ENCODE measurements at places on chromosomes 13 and 19. TPM values are rescaled to one million over a fixed set of nuclear protein-coding genes. Genes with fewer than 3 reads are reported as not detected.

- H3K27ac ChIP-seq, result no peak overlapping the region
- DNase-seq, result no peak
- no peaks in the 10 kb centered on the region for H3K4me1 ChIP-seq
Measured at GRCh38 chr19:49953416-49953815, 7.6 kb downstream of the SIGLEC11 start.

DNA sequence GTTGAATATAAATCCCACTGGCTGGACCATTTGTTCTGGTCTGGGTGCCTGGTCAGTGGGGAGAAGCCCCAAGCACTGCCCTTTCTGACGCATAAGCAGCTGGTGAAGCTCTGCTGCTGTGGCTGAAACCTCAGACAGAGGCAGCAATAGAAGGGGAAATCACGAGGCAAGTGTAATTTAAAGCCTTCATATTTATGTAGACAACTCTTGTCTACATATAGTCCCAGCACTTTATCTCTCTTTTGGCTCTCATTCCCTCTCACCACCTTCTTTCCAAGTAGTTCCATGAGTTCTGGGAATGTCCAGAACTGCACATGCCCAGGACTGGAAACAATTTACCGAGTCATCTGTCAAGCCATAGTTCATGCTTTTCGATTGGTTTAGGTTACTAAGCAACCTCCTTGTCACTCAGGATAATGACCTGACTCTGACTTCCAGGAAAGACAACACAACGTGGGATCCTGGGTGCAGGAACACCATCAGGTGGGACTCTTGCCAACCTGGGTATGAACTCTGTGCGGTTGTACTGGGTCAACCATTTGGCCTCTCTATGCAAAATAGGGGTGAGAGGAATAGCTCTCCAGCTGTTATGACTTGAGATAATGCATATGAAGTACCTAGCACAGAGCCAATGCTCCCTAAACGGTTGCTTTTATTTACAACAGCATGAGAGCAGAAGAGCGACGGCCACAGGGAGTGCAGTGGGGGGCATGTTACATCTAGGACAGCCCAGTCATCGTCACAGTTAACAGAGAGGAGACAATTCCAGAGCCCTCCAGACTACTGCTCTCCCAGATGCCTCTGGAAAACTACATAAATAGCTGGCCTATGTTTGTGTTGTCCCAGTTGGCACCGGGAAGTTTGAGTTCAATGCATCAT is 321.9 kb downstream of the FOXO1 start:
- no peak overlapping the region for H3K4me3 ChIP-seq
- no peak for DNase-seq
- H3K27ac ChIP-seq, result no peak overlapping the region
- H3K27me3 ChIP-seq, result no peaks in the 10 kb centered on the region
- H3K4me1 ChIP-seq, result no peaks in the 10 kb centered on the region
- no peaks in the 10 kb centered on the region for H3K36me3 ChIP-seq

DNA sequence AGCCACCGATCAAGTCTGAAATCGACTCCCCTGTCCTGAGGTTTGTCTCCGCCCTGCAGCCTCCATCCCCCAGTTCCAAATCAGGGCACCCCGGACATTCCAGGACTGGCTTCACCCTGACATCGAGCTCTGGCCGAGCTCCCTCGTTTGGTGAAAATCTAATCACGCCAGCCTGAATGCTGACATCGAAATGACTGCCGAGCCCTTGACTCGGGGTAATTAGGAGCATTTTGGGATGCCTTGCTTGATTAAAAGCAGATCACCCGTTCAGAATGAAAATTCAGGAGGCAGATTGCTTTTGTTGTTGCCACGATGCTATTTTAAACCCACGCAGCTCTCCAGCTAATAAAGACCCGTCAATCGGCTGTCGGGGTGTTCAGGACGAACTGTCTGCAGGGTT is 34.3 kb downstream of the ZNRF4 start:
- no peaks in the 10 kb centered on the region for H3K27me3 ChIP-seq
- no peaks in the 10 kb centered on the region for H3K36me3 ChIP-seq
- DNase-seq, result no peak
- H3K27ac ChIP-seq, result no peak overlapping the region

DNA sequence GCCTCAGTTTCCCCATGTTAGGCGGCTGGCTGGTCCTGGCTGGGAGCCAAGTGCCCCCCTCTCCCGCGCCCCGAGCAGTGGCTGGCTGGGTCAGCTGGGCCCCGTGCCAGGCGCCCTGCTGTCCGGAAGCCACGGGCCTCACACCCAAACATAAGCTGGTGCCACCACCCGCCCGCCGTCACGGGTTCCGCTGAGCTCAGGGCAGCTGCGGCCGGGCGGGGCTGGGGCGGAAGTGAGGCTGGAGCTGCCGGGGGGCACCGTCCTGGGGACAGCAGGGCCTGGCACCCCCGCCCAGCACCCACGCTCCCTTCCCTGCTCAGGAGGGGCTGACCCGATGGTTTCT is 19.3 kb downstream of the HCN2 start:
- peaks cover 12% of the 10 kb centered on the region for H3K4me1 ChIP-seq
- H3K27me3 ChIP-seq, result no peaks in the 10 kb centered on the region
- no peak overlapping the region for H3K4me3 ChIP-seq
- no peak for DNase-seq

- no peaks in the 10 kb centered on the region for H3K4me1 ChIP-seq
- H3K27ac ChIP-seq, result no peak overlapping the region
- no peak for DNase-seq
- H3K27me3 ChIP-seq, result no peaks in the 10 kb centered on the region
- no peak overlapping the region for H3K4me3 ChIP-seq
Measured at GRCh38 chr13:35789335-35790165, 313.1 kb upstream of the MAB21L1 start.

DNA sequence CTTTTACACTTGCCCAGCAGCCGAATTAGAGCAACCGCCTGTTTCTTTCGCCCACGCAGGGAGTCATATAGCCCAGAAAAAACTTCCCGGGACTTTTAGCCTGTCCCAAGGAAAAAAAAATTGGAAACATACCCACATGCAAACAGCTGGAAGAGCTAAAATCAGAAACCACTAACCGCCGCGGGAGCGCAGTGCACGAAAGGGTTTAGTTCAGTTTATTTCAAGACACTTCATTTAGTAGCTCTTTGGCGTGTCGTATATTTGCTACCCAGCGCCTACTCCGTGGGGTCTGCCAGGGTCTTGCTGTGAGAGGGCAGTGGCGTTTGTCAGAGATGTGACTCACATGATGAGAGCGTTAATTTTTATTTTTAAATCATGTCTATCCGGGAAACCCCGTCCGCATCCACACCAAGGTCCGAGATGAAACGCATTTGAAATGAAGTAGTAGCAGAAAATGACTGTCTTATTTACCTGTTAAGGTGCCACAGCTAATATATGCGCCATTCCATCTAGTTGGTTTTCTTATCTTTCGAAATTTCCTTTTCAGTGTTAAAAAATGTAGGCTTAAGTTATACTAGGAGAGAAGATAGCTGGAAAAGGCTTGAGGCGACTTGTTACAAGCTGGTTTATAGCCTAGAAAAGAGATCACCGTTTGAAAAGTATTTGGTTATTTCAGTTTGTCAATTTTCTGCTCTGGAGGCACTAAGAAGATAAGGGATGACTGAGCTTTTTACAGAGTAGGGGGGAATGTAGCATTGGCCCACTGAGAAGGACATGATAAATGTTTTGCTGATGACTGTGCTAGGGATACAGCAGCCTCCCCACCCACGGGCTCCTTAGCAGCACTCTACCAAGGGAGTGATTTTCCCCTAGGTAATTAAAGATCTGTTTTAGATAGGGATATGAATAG is 1.7 kb downstream of the KLF5 start:
- peak; percentile 2 for DNase-seq
- no peaks in the 10 kb centered on the region for H3K36me3 ChIP-seq
- H3K4me1 ChIP-seq, result peaks cover 10% of the 10 kb centered on the region
- H3K27ac ChIP-seq, result no peak overlapping the region
- H3K4me3 ChIP-seq, result peak overlapping the region; percentile 46

The TRPC4 gene
- total RNA-seq, result not detected

The FCER2 gene
- not detected for total RNA-seq

The IGFL2 gene
- not detected for total RNA-seq
